ENCODE measurements at places on chromosomes 3 and 15.

GRCh38 chr3:157232141-157232540 is 72.2 kb upstream of the CCNL1 start:
- no peak for DNase-seq

DNA sequence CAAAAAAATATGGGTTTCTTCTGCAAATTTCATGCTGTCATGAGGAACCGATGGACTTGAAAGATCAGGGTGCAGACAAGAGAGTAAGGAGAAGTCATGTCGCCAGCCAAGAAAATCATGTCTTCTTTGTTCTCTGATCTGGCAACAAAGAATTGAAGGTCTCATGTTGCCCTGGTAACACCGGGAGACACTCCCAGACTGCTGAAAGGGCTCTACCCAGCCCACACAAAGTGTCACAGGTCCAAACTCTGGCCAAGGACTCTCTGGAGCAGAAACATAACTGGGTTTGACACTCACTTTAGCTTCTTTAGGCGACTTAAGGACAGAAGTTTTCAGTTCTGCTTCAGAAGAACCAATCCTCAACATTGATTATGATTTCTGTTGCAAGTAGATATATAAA is 42.9 kb downstream of the SIDT1 start:
- DNase-seq: no peak

GRCh38 chr15:47265686-47266085 is 451.6 kb upstream of the SEMA6D start:
- no peak for DNase-seq

DNA sequence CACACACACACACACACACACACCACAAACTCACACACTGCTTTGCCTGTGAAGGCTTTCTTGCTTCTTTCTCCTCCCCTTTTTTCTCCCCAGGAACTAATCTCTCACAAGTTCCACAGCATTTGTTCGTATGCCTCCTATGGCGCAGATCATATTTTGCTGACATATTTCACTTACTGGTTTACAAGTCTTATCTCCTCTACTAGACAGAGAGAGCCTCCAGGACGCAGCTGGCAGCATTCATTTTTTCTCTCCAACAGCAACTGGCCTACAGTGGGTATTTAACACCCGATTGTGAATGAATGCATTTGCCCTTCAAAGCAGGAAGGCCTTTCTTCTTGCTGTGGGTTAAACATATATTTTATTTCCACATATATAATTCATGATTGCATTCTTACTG is 47.0 kb upstream of the DLG1 start:
- DNase-seq: no peak

DNA sequence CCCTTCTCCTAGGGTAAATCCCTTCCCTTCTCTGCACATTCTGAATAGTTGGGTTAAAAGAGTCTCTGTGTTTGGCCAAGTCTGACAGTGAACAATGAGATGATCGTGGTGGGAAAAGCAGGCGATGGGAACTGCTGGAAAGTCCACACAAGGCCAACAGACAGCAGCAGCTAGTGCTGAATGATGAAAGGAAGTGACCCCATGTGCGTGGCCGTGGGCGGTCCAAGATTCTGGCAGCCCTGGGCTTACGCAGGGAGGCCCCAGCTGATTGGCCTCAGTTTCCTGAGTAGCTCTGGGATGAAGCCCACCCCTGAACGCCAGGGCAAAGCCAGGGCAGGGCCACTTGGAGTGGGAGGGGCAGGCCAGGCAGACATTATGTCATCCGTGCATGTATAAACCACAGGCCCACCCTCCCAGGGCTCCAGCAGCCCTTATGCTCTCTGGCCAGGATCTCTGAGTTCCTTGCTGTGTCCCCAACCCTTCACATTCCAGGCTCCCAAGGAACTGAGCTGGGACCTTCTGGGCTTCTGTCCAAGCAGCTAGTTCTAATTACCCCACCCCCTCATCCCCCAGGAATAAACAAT is 57.8 kb downstream of the CDC25A start:
- no peak for DNase-seq

GRCh38 chr15:84715441-84716035 is 401 bp downstream of the SEC11A start:
- DNase-seq: no peak

DNA sequence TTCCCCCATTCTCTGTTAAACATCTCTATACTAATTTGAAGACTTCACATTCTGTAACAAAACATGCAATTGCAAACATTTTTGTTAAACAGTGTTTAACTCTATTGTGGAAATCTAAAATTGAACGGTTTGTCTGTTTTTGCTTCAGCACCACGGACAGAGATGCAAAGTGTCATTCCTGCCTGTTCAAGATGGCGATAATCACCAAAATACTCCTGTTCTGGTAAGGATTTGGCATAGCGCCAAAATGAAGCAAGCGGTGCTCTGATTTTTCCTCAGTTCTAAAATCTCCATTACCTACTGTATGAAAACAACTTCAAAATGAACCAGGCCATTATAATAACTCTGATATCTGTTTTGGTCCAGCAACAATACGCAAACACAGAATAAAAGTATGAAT is 129.7 kb upstream of the TUSC7 start:
- DNase-seq: no peak

DNA sequence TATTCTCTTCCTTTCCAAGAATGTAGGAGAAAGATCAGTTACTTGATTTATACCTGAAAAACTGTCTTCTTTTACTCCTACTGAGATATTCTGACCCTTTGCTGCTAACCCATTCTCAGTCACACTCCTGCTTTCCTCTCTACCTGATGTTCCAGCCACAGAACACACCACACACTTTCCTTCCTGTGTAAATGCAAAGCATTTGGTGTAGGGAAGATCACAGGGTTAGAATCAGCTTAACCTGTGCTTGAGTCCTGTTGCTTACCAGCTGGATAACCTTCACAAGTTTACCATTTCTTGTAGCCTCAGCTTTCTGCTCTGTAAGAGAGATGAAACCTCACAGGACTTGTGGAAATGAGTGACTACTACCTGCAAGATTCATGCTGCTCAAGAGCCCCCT is 489.8 kb upstream of the GOLIM4 start:
- DNase-seq: no peak

DNA sequence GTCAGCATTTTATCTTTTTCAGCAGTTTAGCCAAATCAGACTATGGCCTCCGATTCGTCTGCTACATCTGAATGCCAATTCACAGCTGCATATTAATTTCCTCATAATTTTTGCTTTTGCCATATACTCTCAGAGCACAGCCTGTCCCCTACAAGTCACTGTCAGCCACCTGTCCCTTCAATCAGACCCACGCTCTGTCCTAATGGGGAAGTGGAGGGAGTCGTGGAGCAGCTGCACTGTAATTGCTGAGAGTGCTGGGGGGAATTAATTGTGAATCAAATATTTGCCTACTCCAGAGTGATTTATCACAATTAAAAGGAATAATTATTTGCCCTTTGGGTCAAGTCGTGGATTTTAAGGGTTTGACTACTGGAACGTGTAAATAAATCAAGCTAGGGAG is 75.5 kb downstream of the EBLN2 start:
- DNase-seq: no peak

DNA sequence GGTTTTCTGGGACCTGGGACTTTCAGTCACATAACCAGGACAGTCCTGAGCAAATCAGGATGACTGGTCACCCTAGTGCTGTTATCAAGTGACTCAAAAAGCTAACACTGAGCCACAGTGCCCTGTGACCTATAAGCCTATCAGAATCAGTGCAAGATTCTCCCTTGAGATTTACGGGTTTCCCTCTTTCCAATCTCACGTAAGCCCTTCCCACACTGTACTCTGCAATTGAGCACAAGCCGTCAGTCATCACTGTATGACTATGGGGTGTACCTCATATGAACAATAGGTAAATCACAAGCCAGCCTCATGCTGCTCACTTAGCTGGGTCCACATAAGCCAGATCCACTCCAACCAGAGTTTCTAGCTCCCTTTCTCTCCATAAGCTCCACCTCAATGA is 21.0 kb upstream of the CLDN18 start:
- no peak for DNase-seq

DNA sequence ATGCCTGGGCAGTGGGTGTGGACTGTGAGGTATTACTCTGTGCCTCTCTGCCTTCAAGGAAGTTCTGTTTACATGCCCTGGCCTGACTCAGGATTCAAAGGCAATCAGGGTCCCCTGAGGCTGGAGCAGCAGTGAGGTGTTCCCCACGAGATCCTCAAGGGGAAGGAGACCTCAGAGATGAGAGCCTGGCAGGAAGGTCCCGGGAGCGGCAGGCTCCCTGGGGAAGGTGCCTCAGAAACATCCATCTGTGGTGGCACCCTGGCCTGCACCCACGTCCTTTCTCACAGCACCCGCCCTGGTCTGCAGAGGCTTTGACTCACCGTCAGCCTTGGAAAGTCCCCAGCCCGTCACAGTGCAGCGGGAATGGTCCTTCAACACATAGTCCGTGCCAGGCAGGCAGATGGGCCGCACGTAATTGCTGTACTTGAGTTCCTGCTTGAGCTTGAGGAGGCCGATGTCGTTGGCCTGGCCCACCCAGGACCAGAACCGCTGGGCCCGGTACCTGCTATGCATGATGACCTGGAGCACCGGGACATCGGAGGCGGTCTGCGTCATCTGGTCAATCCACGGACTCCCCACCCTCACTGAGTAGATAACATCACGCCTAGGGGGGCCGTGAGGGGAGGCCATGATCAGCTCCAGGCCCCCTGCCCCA is 3.6 kb downstream of the PRSS50 start:
- DNase-seq: peak; percentile 66

- no peak for DNase-seq
Measured at GRCh38 chr3:108133858-108134554, 43.2 kb upstream of the CD47 start.

DNA sequence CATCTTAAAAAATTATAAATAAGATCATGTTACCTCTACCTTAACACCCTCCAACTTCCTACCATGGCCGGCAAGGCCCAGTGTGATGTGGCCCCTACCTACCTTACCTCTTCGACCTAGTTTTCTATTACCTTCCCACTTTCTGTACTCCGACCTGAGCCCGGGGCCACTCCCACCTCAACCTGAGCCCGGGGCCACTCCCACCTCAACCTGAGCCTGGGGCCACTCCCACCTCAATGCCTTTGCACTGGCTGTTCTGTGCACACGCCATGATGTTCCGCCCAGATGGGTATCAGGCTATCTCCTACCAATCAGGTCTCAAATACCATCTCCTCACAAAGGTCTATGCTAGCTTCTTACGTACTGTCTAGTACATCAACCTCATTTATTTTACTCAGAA is 66.8 kb upstream of the XXYLT1 start:
- no peak for DNase-seq

DNA sequence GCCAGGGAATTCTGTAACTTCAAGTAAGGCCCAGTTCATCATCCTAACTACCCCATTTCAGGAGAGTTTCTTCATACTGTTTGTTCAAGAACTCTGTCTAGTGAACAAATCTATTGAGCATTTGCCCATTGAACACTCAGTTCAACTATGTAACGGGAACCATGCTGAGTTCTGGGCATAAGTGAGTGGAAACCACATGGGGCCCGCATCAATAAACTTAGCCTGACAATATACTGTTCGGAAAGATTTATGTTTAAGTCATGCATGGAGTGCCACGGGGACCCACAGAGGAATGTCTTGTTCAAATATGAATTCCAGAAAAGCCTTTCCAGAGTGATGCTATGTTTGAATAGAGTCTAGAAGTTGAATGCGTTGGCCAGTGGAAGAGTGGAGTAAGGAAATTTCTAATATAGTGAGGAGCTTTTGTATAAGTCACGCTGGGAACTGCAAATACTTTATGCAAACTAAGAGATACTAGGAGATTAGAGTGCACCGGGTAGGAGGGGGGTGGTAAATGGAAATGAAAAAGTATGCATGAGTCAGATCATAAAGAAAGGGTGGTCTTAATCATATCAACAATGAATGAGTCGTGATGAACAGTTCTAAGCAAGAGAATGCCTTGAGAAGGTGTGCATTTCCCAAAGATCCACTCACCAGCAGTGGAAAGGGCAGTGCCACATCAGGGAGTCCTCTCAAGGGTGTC is 279.8 kb downstream of the VPS13C start:
- DNase-seq: no peak

DNA sequence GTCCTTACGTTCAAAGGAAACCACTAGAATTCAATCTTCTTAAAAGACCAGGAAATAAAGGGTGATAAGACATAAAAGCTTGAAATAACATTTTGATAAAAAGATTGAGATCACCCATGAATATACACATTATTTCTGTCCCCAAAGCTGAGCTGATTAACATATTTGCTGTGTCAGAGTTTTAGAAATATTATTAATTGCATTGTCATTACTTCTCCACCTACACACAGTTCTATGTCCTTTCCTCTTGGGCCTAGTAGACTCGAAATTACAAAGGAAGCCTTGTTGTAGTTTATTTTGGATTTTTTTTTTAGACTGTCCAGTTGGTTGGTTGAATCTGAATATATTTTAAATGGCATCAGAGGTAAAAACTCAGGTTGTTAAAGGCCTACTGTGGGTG is 81.0 kb upstream of the NR2E3 start:
- DNase-seq: no peak

GRCh38 chr15:38516626-38517025 is 48.0 kb downstream of the RASGRP1 start:
- no peak for DNase-seq

- DNase-seq: no peak
Measured at GRCh38 chr3:66692766-66693150, 191.9 kb upstream of the LRIG1 start.

GRCh38 chr3:67781871-67782270 is 127.5 kb upstream of the SUCLG2 start:
- no peak for DNase-seq

DNA sequence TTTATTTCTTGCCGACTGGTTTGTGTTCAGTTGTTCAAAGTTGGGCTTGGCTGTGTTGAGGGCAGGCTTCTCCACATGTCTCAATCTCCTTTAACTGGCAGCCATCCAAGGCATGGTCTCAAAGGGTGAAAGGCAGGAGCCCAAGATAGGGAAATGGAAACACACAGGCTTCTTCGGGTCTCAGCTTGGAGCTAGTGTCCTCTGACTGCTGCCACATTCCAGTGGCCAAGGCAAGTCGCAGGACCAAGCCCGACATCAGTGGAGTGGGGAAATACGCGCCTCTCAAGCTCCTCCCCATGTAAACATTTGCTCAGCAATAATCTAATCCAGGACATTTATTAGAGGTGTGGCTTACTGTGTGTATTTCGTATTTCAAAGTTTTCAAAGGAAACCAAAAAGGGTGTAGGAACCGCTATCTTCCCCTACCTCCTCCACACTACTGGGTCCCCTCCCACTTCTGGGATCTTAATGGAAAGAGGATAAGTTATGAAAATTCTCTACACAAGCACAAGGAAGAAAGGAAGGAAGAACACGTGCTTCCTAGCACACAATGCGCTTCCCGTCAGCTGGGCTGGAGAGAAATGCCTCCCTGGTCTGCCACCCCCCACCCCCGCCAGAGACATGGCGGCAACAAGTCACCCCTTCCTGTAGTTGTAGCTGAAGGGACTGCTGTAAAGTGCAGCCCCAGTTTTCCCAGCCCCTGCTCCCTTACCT is 181.7 kb downstream of the FAM43A start:
- DNase-seq: no peak

- no peak for DNase-seq
Measured at GRCh38 chr3:177085794-177086193, 111.5 kb downstream of the TBL1XR1 start.

- no peak for DNase-seq
Measured at GRCh38 chr15:81419332-81419943, 45.4 kb upstream of the TMC3 start.

GRCh38 chr3:30658328-30659052 is 52.1 kb downstream of the TGFBR2 start:
- no peak for DNase-seq

GRCh38 chr3:51471775-51472652 is 27.8 kb downstream of the DCAF1 start:
- DNase-seq: no peak

- DNase-seq: no peak
Measured at GRCh38 chr15:33119273-33119672, 75.2 kb downstream of the FMN1 start.

All from GM12892 (cell line).